ENCODE measurements at places on chromosomes 2 and 18. TPM values are rescaled to one million over a fixed set of nuclear protein-coding genes. Genes with fewer than 3 reads are reported as not detected.

DNA sequence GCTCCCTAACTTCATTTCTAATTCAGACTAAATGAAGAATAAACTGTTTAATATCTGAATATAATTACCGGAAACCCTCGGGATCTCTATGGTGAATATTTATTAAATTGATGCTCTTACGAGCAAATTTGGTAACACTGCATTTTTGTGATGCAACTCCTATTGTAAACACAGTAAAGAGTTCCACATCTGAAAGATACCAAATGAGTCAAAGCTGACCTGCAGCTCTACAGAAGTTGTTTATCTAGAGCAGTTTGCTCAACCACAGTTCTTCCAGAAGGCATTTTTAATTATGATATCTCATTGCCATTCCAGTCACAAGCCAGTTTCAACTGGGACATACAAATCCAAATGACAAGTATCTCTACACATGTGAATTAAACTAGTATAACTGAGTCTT, 129.7 kb downstream of the PKP4 start:
- peak; percentile 95 for DNase-seq

The DGUOK gene
- polyA plus RNA-seq: 111 TPM

The AKAIN1 gene
- polyA plus RNA-seq: not detected

- no peak for DNase-seq
Observed at GRCh38 chr2:162011706-162012564, 62.1 kb downstream of the DPP4 start.

DNA sequence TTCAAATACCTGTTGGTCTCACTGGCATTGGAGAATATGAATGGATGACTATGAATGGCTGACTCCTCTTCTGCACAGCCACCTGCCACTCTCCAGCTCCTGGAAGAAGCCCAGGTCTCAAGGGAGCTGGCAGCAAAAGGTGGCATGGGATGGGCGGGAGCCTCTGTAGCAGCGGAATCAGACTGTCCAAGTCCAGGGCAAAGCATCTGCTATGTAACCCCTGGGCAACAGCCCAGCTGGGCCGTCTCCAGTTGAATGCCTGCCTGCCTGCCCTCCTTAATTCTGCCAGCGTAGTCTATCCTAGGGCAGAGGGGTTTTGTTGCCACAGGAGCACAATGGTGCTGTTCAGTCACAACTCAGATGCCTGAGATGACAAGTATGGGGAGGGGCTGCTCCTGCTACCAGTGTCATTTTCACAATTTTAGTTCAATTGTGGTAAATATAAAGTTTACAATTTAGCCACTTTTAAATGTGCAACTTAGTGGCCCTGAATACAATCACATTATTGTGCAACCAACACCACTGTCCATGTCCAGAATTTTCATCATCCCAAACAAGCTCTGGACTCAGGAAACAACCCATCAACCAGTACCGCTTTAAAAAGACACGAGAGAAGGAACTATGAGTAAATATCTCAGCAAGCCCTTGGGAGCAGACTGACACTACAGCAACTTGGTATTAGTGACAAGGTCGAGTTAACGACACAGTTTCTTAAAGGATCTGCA, 115.2 kb downstream of the MYO5B start:
- no peak for DNase-seq

DNA sequence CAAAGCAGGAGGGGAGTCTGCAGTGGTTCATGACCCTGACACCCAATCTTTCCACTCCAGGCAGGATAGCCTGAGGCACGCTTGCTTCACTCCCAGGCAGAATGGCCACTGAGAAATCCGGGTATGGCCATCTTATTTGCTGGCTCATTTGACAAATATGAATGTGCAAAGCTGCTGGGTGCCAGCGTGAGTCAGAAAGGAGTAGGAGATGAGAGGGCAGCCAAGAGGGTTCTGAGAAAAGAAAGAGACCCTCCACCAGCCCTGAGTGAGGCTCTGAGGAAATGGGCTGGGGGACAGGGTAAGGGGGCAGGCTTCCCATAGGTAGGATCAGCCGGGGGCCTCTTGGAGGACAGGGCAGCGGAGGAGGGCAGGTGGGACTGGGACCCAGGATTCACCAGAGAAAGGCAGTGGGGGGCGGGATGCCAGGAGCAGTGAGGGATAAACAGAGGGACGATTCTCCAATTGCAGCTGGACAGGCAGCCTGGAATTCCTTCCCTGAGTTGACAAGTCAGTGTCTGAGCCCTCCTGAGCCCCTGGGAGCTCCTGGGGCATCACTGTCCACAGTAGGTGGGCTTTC, 15.2 kb downstream of the RAMP1 start:
- peak; percentile 76 for DNase-seq

GRCh38 chr18:58698701-58699193, 27.5 kb downstream of the MALT1 start:
- no peak for DNase-seq

GRCh38 chr2:17799301-17800120, 16.7 kb upstream of the MSGN1 start:
- DNase-seq: no peak

DNA sequence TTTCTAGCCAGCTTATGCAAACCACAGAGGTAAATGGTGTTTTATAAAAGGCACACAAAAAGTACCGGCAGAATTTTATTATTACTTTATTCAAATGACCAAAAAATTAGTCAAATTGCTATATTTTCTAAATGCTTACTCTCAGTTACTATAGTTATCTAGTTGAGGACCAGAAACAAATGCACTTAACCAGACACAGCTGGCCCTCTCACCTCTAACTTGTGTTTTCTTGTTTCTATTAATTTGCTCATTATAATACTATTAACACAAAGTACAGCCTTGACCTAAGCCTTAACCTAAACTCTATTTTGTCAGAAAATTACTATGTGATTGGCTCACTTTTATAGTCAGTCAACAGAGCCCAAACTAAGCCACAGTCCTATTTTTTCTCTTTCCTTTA, 26.2 kb downstream of the OLA1 start:
- DNase-seq: no peak

- DNase-seq: peak; percentile 45
Observed at GRCh38 chr2:51620796-51621195, 588.9 kb upstream of the NRXN1 start.

All from IMR-90 (cell line).